Suppressor macrophage treated with lipopolysaccharide for 1 hour (primary cell): ENCODE measurements at places on chromosomes 3 and 15.

GRCh38 chr15:32706704-32707103 is 11.1 kb upstream of the GREM1 start:
- DNase-seq: peak; percentile 49

- no peak for DNase-seq
Observed at GRCh38 chr3:169020371-169020770, 643.1 kb downstream of the MECOM start.

DNA sequence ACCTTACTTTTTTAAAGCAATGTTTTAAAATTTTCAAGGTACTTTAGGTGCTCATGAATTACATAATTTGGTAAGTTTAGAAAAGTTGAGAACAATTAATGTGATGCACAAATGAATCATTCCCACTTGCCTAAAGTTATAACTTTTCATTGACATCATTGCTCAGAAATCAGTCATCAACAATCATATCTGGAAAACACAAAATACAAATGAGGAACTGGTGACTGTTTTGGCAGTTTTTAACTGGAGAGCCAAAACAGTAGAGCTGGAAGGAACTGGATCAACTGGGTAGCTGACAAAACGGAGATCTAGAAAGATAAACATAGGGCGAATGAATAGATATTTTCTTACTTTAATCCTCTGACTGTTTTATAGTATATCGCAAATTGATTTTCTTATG is 767.1 kb downstream of the IGSF11 start:
- DNase-seq: no peak

GRCh38 chr3:106183762-106184391 is 315.1 kb upstream of the CBLB start:
- DNase-seq: no peak

DNA sequence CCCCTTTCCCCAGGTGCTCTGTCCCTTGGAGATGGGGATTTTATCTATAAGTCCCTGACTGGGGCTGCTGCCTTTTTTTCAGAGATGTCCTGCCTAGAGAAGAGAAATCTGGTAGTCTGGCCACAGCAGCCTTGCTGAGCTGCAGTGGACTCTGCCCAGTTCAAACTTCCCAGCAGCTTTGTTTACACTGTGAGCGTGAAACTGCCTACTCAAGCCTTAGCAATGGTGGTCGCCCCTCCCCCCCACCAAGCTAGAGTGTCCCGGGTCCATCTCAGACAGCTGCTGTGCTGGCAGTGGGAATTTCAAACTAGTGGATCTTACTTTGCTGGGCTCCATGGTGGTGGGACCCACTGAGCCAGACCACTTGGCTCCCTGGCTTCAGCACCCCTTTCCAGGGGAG is 38.9 kb downstream of the TMEM266 start:
- no peak for DNase-seq

DNA sequence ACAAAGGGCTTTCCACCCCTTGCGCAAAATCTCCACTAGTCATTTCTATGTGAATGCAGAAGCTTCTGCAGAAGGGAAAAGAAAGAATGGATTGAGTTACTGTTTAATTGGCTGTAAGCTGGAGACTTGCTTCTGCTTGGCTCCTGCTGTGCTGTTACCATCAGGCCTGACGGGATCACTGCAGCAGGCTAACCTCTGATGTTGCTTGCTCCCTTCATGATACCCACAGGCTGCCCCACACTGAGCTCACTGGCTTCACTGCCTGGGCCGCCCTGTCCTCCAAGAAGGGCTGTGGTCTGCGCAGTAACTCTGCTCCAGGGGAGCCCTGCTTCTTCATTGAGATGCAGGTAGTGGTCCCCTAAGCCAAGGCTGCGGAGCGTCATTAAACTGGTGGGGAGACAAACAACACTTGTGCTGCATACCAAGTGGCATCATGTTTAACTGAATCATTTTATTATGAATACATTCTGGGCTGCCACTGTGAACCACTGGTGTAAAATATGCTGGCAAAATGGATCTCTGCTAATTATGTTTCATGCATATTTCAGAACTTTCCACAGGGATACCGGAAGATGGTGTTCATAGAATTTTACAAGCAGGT is 78.6 kb downstream of the WDR49 start:
- DNase-seq: peak; percentile 3

DNA sequence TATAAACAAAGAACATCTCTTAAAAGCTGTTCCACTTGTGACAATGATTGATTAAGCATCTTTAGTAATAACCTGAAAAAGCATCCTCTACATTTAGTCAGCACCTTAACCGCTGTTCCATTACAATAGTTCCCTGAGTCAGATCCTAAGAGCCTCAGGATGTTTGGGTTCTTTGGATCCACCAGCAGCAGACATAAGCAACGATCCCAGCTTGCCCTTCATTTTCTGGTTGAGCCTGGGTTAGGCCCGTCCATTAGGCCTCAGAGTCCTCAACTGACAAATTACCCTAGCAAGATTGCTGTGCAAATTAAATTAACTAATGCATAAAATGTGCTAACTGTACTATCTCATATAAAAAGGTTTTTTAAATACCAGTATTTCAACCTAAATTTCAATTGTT is 42.3 kb upstream of the ROBO1 start:
- no peak for DNase-seq

GRCh38 chr3:61701011-61701410 is 139.6 kb downstream of the PTPRG start:
- no peak for DNase-seq

GRCh38 chr3:41418961-41419691 is 219.8 kb downstream of the CTNNB1 start:
- DNase-seq: peak; percentile 74

DNA sequence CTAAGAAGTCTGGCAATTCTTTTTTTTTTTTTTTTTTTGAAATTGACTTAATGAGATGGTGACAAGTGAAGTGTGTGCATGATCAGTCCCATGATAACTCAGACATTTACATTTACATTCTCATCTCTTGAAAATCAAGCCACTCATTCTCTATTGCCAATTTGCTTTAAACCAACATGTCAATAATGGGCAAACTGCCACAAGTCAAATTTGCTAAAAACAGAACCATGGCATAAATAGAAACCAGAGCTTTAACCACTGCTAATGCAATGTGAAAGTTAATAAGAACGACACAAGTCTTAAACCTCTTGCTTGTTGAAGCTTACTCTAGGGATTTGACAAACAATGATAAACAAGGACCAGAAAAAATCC is 12.0 kb upstream of the COL8A1 start:
- no peak for DNase-seq

GRCh38 chr15:69096626-69097025 is 63.8 kb upstream of the GLCE start:
- DNase-seq: no peak

- DNase-seq: peak; percentile 7
Observed at GRCh38 chr15:48962662-48963523, 826 bp downstream of the SHC4 start.

- no peak for DNase-seq
Observed at GRCh38 chr3:148464246-148464645, 233.5 kb upstream of the AGTR1 start.

GRCh38 chr3:141413391-141413790 is 45.1 kb downstream of the ZBTB38 start:
- DNase-seq: no peak

GRCh38 chr15:86654501-86654900 is 574.8 kb downstream of the AGBL1 start:
- DNase-seq: no peak

- no peak for DNase-seq
Observed at GRCh38 chr3:123025642-123026521, 1.7 kb downstream of the SEMA5B start.

- DNase-seq: no peak
Observed at GRCh38 chr15:69081310-69082004, 67.0 kb downstream of the NOX5 start.

DNA sequence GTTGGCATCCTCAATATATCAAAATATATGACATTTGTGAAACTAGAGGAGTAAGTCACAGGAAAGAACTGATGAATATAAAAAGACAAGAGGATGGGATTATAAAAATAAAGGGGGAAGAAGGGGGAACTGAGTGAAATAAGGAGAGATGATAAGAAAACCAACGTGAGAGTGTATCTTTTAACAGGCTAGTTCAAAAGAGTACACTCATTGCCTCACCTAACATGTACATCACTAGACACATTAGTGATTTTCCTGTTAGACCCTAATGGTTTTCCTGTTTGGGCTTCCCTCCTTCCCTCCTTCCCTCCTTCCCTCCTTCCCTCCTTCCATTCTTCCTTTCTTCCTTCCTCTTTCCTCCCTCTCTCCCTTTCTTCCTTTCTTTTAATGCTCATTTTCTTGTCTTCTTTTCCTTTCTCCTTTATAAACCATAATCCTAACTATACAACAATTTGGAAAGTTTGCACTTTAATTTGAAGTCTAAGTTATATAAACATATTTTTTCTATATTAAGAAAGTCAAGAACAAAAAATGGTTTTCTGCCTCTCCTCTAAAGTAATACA is 35.8 kb downstream of the FSIP1 start:
- no peak for DNase-seq

DNA sequence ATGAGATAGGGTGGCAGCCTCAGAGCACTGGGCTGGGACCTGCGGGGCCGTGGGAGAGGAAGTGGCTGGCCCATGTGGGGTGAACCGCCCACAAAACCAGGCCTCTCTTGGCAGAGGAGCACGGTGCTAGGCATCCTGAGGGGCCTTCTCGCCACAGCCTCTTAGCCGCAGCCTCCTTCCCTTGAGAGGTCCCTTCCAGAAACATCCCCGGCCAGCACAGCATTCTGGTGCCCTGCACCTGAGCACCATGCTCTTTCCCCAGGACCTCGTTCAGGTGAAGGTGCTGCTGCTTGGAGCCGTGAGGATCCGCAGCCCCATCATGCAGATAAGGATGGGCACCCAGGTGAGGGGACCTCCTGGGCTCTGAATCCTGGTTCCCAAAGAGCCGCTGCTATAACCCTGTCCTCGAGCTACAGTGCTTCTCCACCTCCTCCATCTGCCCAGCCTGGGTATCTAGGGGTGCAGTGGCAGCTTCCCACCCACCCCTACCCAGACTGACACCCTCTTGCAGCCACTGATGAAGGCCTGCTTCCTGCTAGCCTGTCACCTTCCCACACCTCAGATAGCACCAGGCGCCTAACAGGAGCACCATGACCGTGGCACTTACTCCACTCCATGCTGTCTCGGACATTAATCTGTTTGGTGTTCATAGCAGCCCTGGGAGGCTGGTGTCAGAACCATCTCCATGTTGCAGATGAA is 11.2 kb upstream of the TXNRD3 start:
- DNase-seq: no peak

GRCh38 chr3:23324745-23325144 is 121.6 kb downstream of the UBE2E2 start:
- DNase-seq: peak; percentile 64

DNA sequence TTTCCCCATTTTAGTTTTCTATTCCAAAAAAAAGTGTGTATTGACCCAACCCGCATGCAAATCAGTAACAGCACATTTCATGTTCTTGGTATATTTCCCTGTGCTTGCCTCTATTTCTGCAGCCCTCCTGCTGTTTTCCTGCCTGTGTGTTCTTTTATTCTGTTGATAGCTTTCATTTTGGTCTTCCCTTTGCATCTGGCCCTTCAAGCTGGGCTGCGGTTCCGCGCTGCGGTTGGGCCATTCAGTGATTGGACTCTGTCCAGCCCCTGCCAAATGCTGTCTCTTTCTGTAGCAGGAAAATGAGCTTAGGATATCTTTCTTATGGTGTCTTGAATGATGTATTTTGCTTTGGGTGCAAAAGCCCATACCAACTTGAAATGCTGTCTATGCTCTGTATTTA is 49.9 kb downstream of the ZNF621 start:
- no peak for DNase-seq

DNA sequence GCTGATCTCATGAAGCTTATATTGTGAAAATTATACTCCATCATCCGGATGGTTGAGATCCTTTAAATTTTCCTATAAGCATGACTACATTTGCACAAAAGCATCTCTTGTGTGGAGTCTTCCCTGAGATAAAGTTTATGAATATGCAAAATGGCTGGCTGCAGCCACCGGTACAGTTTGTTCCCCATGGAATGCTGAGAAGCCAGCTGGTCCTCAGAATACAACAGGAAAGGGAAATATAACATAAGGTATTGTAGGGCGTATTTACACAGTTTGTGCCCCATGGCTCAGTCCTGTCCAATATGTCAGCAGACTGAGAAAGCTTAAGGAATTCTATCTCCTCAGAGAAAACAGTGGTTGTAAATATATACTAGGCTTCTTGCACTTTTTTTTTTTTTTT is 468.6 kb downstream of the CNTN6 start:
- no peak for DNase-seq

- no peak for DNase-seq
Observed at GRCh38 chr3:179318876-179319275, 4.0 kb upstream of the ZNF639 start.

GRCh38 chr15:67579164-67579563 is 36.7 kb downstream of the MAP2K5 start:
- no peak for DNase-seq

DNA sequence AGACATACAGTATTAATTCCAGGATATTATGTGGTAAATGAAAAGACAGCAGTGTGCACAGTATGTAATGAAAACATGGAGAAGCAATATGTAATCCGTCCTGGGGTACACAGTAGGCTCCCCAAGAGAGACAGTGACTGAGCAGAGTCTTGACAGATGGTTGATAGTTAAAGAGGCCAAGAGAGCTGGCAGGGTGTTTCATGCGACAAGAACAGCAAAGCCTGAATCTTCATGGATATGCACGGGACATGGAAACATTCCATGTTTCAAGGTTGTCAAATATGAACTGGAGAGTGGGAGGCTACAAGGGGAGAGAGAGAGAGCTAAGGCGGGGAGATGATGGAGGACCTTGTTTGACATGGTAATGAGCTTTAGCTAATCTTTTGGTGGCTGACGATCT is 338.4 kb downstream of the IL5RA start:
- DNase-seq: no peak

DNA sequence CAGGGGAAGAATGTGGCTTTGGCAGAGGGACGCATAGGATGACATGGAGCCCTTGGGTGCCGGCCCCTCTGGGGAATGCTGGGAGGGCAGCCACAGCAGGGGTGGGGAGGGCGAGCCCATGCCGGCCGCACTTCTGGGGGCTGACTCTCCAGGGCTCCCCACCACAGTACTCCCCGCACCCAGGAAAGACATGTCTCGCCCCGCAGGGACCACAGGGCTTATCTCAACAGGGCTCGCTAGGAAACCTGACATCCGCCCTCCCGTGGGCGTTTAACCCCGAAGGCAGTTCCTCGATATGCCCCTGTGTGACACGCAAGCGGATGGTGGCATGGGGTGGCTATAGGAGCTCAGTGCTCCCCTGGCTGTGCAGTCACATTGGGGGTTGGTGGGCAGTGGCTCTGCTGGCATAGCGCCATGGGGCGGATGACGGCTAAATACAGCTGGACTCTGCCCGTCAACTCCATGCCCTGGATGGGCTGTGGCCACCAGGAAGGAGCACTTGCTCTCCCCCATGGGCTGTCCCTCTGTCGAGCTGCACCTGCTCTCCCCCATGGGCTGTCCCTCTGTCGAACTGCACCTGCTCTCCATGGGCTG is 141.4 kb downstream of the ADAMTS17 start:
- no peak for DNase-seq
